Inflammatory macrophage treated with lipopolysaccharide for 1 hour (primary cell): ENCODE measurements at places on chromosomes 5 and 9.

DNA sequence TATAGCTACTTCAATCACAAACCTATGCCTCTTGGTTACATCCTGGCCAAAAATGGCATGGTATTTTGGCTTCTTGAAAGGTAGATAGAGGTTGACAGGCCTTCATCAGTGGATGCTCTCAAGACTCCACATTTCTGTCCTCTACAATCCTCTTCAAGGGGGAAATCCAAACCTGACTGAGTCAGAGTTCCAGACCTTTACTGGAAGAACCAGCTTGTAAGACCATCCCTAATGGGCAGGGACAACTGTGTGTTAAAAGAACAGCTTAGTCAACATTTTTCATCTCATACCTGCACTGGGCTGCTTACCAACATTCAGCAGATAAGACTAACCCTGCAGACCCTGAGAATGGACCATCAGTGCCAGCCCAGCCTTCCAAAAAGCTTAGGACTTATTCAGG, 155.7 kb downstream of the CDK5RAP2 start:
- DNase-seq: no peak

DNA sequence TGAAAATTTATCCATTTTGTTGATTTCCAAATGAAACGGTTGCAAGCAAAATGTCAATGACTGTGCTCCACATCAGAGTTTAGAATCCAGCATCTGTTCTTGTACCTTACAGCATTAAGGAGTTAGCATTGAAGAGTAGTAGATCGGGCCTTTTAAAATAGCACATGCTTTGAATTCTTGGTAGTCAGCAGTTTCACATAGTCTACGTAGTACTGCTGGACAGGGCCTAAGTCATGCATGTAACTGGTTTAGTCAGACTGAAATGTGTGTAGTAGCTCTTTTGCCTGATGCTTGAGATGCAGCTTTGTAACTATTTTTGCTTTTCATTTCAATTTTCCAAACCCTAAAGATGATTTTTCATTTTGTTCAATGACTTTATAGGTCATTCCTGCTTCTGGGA, 19.8 kb downstream of the LECT2 start:
- DNase-seq: no peak

- no peak for DNase-seq
Measured at GRCh38 chr5:141908796-141909195, 14.9 kb upstream of the DELE1 start.

DNA sequence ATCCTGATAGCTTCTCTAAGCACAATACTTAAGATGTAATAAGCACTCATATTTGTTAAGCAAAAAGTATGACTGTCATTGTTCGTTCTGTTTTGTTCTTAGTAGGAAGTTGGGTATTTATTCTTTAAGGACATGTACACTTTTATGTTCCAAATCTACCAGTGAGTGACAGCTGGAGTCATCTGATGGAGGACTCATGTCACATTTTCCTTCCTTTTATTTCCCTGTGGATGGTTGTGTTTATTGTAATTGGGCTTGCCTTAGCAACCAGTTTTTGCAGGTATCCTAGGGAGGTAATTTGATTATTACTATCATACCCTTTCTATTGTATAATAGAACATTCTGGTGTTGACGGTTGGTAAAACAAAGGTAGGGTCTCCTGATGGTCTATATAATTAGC, 145.7 kb downstream of the ZSWIM6 start:
- DNase-seq: no peak

- no peak for DNase-seq
Measured at GRCh38 chr5:176817841-176818377, 7.5 kb downstream of the UNC5A start.

DNA sequence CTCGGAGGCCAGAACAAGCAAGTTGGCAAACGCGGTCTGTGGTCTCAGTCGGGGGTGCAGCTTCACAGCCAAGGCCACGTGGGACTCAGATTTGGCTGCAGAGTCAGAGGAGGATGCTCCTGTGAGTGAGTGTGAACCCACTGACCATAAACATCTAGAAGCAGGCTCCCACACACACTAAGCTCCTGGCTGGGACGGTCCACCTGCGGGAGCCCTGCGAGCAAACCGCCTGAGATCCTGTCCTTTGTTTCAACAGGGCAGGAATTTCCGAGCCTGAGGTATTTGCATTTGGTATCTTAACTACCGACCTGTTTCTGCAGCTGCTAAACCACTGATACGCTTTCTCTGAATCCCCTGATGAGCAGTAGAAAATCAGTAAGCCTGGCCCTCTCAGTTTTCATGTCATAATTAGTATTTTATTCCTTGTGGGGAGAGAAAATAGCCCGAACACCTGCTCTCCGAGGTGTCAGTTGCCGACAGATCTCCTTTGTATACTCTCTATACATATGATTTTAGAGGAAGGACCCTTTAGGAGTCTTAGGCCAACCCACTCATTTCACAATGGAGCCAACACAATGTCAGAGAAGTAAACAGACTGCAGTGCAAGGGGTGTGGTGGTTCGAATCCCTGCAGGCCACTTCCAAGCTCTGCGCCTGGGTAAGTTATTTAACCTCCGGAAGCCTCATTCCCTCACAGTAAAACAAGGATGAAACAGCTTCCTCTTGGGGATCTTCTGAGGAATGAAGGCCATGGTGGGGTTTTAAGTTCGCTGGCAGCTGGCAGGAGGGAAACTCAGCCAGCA, 40.9 kb upstream of the PWWP2A start:
- no peak for DNase-seq

DNA sequence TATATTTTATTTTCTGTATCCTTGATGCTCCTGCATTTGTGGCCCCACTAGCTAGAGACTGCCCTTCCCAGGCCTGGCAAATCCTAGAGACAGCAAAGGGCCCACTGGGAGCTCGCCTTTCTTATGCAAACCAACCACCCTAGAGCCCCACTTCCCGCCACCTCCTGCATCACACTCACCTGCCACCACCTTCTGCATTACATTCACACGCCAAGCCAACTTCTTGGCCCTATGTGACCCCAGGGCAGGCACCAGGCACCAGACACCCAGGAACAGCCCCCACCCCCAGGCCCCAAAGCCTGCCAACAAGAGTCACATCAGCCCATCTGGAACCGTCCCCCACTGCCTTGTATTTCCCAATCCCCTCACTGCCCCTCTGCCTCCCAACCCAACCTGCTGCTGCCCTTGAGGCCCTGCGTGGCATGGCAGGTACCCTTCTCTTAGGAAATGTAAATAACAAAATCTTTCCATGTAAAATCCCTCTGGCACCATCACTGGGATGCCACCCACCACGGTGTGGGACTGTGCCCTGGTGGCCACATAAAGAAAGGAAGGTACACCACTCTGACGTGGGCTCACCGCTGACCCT, 22.0 kb downstream of the ROR2 start:
- no peak for DNase-seq

DNA sequence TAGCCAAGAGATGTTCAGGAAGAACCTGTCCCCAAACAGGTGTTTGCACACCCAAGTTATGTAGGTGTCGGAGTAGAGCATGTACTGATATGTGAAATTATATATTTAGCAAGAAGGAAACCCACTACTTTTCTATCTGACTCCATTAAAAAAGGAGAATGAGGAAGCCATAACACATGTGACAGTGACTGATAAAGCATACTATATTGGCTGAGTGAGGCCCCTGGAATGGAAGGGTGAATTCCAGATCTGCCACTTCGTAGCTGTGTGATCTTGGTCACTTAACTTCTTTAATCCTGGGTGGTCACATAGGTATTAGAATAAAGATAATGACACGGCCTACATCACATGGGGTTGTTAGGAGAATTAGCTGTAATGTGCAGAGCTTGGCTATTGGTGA, 116.0 kb upstream of the MAN2A1 start:
- DNase-seq: no peak

DNA sequence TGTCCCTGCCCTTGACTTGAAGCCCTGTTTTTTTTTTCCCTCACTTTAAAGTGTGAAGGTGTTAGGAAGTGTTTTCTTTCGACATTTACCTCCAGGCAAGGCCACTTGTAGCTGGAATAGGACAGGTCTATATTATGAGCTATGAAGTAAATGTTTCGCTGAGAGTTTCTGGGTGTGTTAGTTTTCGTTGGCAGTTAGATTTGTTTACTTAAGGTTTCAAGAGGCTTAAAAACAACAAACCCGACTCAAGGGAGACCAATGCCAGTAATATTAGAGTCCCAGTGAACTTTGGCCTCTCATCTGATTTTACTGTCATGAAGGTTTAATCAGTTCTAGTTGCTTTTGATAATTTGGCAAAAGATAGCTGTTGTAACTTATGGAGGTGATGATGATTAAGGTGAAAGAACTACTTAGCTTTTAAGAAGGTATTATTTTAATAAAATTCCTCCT, 25.2 kb downstream of the OCLN start:
- no peak for DNase-seq

GRCh38 chr5:175772747-175773533, 98.4 kb upstream of the CPLX2 start:
- no peak for DNase-seq

- DNase-seq: no peak
Measured at GRCh38 chr5:119328753-119329602, 26.8 kb upstream of the TNFAIP8 start.

GRCh38 chr5:94485067-94485466, 133.3 kb downstream of the KIAA0825 start:
- DNase-seq: peak; percentile 55

GRCh38 chr9:136567651-136568287, 21.9 kb upstream of the NOTCH1 start:
- no peak for DNase-seq

DNA sequence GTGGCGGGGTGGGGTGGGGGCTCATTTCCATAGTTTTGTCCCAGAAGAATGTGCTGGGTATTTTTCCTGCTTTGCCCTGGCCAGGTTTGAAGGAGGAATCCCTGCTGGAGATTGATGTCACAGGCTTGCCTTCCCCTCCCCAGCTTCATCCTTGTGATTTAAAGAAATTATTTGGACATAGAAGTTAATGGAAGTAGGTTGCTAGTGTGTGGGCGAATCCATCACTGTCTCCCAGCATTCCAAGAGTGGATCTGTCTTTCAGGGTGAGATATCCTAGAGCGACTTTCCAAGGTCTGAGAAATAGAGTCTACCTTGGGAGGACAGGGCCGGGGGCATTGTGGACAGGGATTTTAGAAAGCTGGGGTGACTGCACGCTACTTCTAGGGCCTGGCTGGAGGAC, 64.9 kb upstream of the HSPA9 start:
- no peak for DNase-seq

DNA sequence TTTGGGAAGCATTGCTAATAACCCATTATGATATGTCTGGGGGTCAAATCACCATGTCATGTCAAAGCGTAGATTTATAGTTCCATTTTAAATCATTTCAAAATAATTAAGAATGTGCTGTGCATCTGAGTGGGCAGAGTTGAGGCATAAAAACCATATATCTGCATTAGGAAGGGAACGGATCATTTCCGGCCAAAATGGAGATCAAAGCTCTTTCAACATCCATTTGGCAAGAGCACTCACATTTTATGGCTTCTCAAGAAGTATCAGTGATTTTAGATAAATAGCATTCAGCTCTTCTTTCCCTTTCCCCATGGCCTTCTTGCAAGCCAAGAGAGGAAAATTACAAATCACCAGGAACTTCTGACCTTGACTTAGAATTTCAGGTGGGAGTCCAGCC, 89.9 kb downstream of the HSPA4 start:
- no peak for DNase-seq

GRCh38 chr5:110916381-110917049, 155.0 kb upstream of the TSLP start:
- no peak for DNase-seq

- DNase-seq: no peak
Measured at GRCh38 chr5:140806834-140807775, at the start of gene PCDHA4. Gene PCDHA4, plus strand, starts transcription at chr5:140807068.

DNA sequence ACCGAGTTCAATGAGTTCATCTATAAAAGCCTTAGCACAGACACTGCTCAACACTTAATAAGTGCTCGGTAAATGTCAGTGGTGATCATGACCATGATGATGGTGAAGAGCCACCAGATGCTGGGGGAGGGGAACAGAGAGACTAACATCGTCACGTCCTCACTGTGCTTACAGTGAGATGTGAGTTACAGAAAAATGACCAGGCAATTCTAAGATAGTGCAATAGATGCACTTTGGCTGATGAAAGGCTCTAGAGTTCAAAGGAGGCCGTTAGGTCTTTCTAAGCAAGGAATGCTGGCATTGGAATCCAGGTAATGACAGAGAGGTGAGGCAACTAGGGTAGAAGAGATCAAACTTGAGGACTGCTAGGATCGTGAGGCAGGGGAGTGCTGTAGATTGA, 36.7 kb downstream of the ARL15 start:
- DNase-seq: no peak

GRCh38 chr5:136193322-136193935, 467 bp upstream of the SMIM32 start:
- no peak for DNase-seq

DNA sequence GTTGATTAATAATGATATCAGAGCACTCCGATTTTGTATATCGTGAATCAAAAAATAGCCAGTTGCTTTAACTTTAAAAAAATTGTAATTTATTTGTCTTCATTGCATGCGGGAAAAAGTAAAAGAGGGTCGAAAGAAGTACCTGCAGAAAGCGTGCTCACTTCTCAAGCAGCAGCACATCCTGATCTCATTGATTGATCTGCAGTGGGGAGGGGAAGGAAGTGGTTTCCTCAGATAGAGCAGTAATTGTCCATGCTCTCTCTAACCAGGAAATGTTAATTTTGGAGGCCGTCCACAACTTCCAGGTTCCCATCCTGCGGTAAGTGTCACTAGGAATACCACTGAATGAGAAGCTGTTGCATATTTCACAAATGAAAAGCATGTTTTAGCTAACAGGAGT, 63.2 kb downstream of the SYK start:
- no peak for DNase-seq

DNA sequence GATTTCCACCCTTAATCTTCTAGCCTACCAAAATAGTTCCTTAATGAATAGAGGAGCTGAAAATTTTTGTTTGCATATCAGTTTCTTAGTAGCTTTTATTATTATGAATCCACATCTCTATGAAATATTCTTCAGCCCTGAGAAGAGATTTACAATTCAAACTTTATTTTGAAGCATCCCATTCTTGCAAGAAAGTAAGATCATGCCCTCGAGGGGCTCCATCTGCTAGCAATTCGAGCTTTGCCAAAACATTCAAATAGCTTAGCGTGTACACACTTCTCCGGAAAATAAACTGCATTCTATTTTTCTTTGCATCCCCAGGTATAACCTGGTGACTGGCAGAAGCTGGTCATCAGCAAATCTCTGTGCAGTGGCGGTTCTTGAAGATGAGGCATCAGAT, 370.7 kb downstream of the MTRR start:
- no peak for DNase-seq

GRCh38 chr9:76615177-76615603, 149.0 kb upstream of the PCA3 start:
- peak; percentile 60 for DNase-seq

DNA sequence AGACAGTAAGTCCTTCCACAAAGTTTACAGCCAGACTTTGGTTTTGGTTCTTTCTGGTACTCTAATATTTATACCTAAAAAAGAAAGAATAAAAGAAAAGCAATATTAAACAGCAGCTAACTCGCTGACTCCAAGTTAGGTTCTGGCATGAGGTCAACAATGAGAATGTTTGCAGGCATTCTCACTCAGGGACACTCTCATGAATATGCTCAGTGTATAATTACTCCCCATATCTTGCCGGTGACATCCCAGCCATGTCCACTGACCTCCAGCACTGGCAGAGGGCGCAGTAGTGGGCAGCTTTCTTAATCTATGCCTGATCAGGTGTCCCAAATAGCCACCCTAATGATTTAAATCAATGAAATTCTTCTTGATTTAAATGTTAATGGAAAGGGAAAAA, 151.5 kb downstream of the BNC2 start:
- no peak for DNase-seq

GRCh38 chr5:1801967-1802295, 724 bp downstream of the NDUFS6 start:
- DNase-seq: no peak

GRCh38 chr5:37375091-37375490, 4.0 kb upstream of the WDR70 start:
- DNase-seq: no peak
